Astrocyte of the spinal cord (primary cell): ENCODE measurements at places on chromosomes 3 and 15.

- no peak for DNase-seq
Observed at GRCh38 chr3:186375443-186375842, 13.4 kb upstream of the DGKG start.

DNA sequence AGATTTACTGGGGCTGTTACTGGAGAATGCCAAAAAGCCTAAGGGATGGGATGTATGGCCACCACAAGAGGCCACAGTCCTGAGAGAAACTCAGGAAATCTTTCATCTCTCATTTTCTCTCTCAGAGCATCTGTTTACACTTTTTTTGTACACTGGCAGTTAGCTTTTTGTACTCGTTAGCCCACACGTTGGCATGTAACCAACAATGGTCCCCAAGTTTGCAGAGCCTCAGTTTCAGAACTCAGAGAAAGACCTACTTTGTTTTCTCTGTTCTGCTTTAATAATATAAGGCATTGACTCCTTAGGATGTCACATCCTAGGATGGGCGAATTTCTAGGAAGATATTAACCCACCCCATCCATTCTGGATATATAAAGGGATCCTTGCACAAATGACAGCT lies 183.5 kb downstream of the SUCNR1 start:
- DNase-seq: no peak

DNA sequence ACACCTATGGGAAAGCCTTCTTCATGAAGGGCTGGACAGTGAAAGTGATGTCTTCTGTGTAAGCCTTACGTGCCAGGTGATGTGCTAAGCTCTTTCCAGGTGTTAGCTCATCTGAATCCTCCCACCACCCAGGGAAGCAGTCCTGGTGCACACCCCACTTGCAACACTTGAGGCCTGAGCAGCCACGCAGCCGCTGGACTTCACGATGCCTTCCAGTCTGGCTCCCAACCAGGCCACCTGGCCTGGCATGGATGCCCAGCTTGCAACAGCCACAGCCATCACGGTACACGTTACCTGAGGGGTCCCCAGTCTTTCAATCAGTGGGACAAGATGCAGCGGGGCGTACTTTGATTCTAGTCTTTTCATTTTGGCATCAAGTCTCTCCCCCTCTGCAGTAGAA lies 35.8 kb downstream of the NIPA2 start:
- no peak for DNase-seq

- no peak for DNase-seq
Observed at GRCh38 chr15:79736435-79737000, 160.3 kb downstream of the MTHFS start.

DNA sequence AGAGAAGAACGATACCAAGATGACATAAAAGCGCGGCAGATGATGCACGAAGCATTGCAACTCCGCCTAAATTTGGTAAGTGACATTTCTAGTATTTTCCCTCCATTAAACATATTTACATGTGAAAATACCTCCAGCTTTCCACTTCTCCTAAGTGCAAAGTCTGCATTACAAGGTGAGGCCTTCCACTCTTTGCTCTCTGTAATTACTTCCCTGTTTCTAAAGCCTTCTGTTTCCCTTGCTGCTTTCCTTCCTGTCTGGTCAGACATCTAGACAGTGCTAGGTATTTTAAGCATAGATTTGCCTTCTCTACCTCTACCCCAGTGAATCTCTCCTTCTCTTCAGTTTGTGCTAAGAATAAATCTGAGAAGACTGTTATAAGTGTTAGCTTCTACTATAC lies 1.9 kb downstream of the P2RY12 start:
- no peak for DNase-seq

DNA sequence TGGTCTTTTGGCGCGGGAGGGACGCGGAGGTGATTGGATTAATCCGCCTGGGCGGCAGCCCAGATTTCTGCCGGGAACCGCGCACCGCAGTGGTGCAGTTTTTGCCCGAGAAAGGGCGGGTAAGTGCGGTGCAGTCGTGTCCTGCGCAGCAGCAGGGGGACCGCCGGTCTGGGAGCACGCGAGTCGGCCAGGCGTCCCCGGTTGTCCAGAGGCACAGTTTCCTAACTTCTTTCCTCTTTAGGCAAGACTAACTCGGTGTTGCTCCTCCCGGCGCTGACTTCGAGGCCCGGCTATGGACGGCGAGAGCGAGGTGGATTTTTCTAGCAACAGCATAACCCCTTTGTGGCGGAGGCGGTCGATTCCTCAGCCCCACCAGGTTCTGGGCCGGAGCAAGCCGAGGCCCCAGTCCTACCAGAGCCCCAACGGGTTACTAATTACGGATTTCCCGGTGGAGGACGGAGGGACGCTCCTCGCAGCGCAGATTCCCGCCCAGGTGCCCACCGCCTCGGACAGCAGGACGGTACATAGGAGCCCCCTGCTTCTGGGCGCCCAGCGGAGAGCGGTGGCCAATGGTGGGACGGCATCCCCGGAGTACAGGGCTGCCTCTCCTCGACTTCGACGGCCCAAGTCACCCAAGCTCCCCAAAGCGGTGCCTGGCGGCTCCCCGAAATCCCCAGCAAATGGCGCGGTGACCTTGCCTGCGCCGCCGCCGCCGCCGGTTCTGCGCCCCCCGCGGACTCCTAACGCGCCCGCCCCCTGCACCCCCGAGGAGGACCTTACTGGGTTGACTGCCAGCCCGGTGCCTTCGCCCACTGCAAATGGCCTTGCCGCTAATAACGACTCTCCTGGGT lies 736 bp downstream of the ARHGEF26 start:
- DNase-seq: peak; percentile 37

DNA sequence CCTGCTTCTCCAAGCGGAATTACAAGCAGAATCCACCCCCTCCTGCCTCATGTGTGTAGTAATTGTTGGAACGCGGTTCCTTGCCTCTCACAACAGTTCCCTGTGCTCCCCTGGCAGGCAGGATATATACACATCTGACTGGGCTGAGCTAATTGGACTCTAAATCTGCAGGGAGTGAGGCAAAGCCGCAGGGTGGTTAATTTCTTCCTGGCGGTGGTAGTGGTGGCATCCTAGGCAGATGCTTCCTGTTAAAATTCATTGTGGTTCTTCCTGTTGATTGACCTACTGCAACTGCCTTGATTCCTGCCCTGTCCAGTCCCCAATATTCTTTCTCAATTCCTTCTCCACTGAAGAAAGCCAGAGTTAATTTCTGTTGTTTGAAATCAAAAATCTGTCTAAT lies 202.9 kb upstream of the PROK2 start:
- peak; percentile 59 for DNase-seq

DNA sequence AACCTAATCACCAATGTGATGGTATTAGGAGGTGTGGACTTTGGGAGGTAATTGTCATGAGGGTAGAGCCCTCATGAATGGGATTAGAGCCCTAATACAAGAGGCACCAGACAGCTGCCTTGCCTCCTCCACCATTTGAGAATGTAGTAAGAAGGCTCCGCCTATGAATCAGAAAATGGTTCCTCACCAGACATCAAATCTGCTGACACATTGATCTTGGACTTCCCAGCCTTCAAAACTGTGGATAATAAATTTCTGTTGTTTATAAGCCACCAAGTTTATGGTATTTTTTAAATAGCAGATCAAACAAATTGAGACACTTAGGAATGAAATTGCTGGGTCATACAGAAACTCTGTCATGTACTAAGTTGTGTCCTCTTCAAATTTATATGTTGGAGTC lies 56.8 kb upstream of the COL6A5 start:
- no peak for DNase-seq

GRCh38 chr15:85551221-85551832 lies 170.9 kb downstream of the AKAP13 start:
- no peak for DNase-seq

GRCh38 chr3:7630351-7630911 lies 769.5 kb downstream of the GRM7 start:
- DNase-seq: no peak

DNA sequence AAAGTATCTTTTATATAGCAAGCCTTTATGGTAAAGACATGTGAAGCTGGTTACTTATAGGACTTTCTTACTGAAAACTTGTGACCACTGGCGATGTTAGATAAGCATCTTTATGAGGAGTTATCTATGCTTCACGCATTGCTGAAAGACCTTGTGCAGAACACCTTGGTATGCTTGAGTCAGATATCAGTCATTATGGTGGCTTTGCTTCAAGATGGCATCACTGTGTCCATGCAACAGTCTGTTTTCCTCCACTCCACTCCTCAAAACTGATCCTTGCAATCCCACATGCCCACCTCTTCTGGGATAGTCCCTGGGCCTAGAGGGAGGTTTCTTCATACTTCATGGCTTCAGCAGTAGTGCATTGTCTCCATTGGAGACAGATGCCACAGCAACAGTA lies 656.3 kb downstream of the ZNF385D start:
- DNase-seq: no peak

DNA sequence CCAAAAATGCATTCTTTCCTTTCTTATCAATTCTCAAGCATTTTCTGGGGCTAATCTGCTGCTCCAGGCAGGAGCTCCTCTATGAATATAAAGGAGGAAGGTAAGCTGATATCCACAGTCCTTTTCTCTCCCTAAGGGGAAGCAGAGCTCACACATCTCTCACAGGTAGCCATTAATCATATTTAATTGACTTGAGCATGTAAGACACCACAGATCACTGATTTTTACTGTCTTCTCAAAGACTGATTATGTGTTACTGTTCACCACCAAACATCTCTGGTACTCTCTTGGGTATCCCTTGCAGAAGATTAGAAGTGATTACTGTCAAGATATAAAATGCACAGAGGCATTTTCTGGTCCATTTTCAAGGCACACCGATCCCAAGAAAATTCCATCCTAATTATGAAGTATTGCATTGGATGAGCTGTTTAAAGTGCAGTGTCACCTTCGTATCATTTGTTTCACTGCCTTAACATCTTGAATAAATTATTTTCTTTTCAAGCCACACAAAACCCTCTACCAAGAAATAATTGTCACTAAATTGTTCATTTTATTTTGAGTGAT lies 100.7 kb downstream of the ARPP21 start:
- no peak for DNase-seq

- no peak for DNase-seq
Observed at GRCh38 chr15:77877869-77878577, 199.5 kb downstream of the TBC1D2B start.
